Stimulated activated CD4-positive, alpha-beta T cell treated with anti-CD3 and anti-CD28 coated beads, Interleukin-4, amount 100 ng/mL, for 4 hours (primary cell): ENCODE measurements at places on chromosomes 12 and 14.
A peak's percentile ranks its signal among the peaks of the same experiment; 100 is the strongest.

DNA sequence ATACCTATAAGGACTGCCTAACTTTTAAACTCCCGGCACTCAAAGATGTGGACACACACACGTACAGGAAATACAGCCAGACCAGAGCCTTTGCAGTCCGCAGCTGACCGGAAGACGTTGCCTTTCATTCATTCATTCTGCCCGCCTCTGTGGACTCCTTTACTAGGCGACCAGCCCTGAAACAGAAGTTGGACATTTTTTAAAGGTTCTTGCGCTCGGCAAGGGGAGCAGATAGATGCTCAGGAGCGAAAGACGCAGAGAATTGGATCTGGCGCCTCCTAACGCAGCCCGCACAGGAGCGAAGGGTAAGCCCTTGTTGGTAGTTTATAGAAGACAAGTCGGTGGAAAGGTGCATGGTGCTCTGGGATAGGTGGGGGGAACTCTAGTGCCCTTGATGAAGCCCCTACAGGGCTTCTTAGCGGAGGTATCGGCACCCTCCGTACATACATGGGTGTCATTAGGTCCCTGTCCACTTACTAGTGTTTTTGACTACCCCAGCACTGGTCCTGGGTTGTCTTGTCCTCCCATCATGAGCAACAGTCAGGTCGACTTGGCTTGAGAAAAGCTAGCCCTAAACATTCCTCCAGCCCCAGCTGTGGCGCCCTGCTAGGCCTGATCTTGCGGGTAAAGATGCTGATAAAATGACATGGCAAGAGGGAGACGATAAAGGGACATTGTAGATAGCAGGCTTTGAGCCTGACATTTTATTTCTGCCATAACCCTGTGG, at the start of gene KDM2B:
Gene KDM2B (minus strand): TSS at position 65 of the 727 bp plus-strand sequence. CDS start 112 bp downstream, outside the sequence.
- no peak for DNase-seq

GRCh38 chr14:105168979-105169507, 467 bp upstream of the JAG2 start:
- peak; percentile 43 for DNase-seq

- DNase-seq = no peak
These were observed 1929.9 kb upstream of the SEL1L start for GRCh38 chr14:83463500-83464098.

DNA sequence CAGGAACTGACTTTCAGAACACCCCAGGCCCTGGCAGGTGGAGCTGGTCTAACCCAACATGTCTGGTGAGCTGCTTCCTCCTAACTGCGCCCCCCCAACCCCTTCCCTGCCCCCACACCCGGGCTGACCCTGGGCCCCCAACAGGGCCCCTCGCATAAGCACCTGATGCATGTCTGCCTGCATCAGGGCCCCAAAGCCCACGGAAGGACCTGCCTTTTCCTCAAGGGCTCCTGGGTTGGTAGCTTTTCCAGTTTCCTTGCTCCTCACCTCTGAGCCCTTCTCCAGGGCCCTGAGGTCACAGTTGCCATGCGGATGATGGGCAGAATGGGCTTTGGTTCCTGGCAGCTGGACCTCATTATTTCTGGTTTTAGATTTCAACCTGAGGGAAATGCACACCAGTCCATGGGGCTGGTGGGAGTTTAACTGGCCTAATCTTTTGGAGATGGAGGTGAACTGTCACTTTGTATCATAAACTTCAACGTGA, 18.5 kb downstream of the TESC start:
- DNase-seq = no peak

DNA sequence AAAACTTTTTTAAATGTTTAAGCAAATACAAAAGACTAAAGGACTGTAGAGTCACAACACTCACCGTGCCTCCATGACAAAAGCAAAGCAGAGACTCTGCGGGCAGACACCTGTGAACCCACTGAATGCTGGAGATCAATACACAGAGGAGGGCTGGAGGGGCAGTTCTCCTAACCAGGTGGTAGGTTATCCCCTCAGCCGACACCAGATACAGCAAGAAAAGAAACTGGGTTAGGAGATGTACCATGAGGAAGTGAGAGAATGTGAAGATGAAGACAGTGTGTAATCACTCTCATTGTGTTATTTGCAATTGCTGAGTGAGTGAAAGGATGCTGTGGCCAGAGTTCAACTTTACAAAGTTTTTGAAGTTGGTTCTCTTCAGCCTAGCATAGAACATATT, 480.3 kb downstream of the BCL11B start:
- DNase-seq = no peak

- DNase-seq = no peak
These were observed 151.3 kb upstream of the PRKD1 start for GRCh38 chr14:30078811-30079402.

DNA sequence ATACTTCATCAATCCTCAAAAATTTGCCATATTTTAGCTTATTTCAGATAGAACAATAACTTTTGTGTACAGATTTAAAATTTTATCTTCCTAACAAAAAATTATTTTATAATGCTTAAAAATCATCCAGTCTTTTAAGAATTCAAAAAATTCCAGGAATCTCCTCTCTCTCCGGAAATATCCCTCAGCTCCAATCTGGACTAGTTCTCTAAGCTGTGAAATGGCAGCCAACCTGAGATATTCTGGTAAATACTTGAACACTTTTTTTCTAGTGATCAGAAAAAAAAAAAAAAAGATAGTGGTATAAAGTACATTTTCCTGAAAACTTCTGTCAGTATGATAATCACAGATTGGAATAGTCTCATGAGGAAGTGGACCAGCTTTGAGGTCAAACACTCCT, 57.6 kb downstream of the SSPN start:
- no peak for DNase-seq

DNA sequence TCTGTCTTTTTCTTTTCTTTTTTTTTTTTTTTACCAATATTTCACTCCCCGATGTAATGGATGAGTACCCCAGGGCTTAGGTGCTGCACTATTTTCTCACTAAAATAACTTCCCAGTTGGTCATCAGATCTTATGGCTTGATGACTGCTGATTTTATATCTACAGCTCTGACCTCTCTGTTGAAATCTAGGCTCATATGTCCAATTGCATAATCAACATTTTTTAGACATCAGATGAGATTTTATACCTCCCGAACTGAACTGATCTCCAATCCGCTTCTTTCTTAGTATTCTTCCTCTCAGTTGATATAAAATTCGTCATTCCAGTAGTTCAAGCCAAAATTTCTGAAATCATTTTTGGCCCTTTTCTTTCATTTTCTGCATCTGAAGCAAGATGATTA, 1236.5 kb downstream of the SLC16A7 start:
- no peak for DNase-seq

- no peak for DNase-seq
These were observed 2.5 kb upstream of the PSEN1 start for GRCh38 chr14:73133795-73134194.

GRCh38 chr14:34682787-34683321, 31.5 kb downstream of the CFL2 start:
- no peak for DNase-seq

- peak; percentile 55 for DNase-seq
These were observed 8.7 kb upstream of the TESPA1 start for GRCh38 chr12:54993181-54993835.

DNA sequence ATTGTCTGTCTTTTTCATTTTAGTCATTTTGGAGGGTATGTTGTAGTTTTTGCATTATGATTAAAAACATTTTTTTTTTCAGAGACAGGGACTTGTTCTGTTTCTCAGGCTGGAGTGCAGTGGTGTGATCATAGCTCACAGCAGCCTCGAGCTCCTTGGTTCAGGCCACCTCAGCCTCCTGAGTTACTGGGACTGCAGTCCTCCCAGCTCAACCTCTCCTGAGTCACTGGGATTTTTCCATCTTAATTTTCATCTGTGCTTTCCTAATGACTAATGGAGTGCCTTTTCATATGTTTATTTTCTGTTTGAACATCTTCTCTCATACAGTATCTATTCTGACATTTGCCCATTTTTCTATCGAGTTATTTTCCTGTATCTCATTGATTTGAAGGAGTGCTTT, 52.6 kb downstream of the DYRK2 start:
- no peak for DNase-seq

DNA sequence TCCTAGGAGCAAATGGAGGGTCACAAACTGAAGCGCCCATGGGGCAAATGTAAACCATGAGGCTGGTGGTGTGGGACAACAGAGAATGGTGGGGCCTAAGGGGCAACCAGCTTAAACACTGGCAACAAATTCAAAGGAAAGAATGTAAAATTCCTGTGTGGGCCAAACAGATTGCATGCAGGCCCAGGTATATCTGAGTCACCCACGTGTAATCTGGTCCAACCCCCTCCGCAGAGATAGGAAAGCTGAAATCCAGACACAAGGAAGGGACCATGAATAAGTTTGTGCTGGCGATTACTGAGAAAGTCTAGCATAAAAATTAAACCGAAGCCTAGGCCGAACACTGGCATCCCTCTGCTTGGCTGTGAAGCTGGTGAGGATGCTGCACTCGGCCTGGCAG, 71.6 kb downstream of the ITPK1 start:
- no peak for DNase-seq

DNA sequence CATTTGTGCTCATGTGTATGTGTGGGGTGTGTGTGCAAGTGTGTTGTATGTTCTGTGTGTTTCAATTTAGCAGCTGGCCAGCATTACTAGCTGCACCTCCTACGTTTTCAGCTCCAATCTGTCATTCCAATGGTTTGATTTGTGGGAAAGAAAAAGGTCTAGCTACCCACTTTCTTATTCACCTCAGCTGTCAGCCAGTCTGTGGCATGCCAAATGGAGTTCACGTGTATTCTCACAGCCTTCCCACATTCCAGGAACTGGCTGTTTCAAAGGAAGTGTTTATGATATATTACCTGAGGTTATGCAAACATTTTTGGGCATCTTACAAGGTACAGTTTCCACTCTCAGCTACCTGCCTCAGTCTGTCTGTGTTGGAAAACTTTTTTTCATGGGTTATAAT, 220.2 kb upstream of the CPNE8 start:
- DNase-seq = no peak

DNA sequence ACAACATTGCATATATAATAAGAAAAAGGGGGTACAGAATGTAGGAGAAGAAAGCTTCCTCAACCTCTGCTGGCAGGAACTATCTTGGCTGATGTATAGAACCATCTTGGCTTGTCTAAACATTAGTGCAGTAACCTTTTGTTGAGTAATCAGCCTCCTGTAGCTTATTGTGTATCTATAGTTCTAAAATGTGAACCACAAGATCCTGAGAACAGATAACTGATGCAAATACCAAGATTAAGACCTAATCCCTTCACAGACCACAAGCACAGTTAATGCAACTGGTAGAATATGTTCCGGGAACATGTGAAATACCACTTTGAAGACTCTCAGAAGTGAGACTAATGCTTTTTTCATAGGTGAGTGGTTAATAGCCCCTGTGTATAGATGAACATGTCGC, 50.7 kb upstream of the KCNC2 start:
- DNase-seq = no peak

DNA sequence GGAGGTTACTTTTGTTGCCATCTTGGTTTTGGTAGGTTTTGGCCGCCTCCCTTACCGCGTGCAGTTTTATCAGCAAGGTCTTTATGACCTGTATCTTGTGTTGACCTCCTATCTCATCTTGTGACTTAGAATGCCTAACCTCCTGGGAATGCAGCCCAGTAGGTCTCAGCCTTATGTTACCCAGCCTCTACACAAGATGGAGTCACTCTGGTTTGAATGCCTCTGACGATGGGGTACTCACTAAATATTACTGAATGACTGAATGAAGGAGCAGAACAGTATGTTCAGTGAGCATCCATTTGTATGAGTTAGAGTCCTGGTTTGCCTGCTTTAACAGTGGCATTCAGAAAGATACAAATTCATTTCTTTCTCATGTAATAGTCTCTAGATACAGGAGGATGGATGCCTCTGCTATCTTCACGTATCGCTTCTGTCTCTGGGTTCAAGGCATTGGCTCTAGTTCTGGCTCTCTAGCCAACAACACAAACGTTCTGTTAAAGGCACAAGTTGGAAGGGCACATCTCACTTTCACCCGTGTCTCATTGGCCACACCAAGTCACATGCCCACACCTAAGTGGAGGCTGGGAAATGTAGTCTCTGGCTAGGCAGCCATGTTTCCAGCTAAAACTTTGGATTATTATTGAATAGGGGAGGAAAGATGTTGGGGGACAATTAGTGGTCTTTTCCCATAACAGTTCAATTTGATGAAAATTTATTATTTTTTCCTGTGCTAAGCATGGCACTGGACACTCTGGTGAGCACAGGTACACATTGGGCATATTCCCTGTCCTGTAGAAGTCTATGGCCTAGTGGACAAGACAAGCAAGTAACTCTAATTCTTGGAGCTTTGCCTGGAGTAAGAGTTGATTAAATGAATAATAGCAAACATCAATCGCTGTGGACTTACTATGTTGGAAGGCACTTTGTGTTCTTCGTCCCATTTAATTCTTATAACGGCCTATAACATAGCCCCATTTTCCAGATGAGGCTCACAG, 75.2 kb upstream of the RPH3A start:
- no peak for DNase-seq

GRCh38 chr12:13376610-13377373, 180.3 kb downstream of the EMP1 start:
- DNase-seq = no peak

DNA sequence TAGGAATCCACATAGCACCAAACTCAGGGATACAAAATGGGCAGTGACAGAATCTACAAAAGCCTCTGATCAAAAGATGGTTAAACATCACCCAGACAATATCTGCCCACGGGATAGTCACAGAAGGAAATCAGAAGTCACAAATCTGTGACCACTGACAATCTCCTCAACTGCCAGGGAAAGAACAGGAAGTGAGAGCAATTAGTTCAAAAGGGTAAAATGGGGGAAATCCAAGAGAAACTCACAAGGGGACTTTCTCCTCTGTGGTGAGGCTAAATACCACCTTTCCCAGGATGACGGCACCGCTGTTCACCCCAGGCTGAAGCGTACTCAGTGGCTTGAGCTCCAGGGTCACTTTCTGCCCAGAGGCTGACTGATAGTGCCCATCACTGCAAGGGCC, 10.7 kb downstream of the TTC5 start:
- no peak for DNase-seq

- no peak for DNase-seq
These were observed 3.5 kb downstream of the ALX1 start for GRCh38 chr12:85283560-85283959.
